Stimulated activated CD4-positive, alpha-beta T cell treated with anti-CD3 and anti-CD28 coated beads, Interleukin-12 subunit alpha, Interleukin-12 subunit beta, amount 100 ng/mL, for 4 hours (primary cell): ENCODE measurements at places on chromosomes 12 and 14.

DNA sequence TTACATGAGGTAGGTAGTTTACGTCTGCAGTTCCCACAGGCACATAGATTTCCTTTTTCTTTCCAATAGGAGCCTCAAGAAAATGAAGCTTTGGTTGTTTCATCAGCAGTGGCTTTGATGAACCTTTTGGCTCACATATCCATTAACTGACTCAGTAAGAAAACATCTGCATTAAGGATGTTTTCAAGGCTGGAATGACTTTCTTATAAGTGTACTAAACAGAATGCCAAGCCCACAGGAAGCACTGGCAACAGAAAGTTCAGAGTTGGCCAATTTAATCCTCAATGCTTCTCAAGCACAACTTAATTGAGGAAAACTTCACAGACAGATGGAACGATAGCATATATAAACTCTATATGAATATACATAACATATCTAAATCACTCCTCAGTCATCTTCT, 63.5 kb downstream of the ST8SIA1 start:
- DNase-seq: no peak

GRCh38 chr12:16972923-16973770, 367.2 kb upstream of the LMO3 start:
- no peak for DNase-seq

- DNase-seq: no peak
Measured at GRCh38 chr14:36524220-36524837, 4.3 kb upstream of the NKX2-1 start.

DNA sequence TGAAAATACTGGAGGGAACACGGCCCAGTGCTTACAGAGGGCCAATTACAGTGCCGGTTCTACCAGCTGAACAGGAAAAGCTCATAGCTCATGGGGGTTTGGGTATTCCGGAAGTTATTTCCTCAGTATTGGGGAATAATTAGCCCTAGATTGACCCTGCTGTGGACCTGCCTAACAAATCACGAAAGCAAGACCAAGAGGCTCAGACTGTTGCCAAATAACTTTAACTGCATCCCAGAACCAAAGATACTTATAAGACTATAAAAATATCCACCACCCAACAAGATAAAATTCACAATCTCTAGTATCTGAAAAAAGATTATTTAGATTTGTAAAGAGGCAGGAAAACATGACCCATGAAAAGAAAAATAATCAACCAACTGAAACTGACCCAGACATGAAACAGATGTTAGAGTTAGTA, 8.0 kb upstream of the OR5AU1 start:
- DNase-seq: no peak

GRCh38 chr12:29710104-29710503, 73.6 kb downstream of the TMTC1 start:
- DNase-seq: no peak

- no peak for DNase-seq
Measured at GRCh38 chr12:80262771-80263170, 163.4 kb downstream of the OTOGL start.
